ENCODE measurements at places on chromosomes 3 and 15.

- DNase-seq, result no peak
- no peak overlapping the region for H3K4me3 ChIP-seq
- H3K4me1 ChIP-seq, result no peaks in the 10 kb centered on the region
- no peak overlapping the region for H3K27ac ChIP-seq
- no peaks in the 10 kb centered on the region for H3K36me3 ChIP-seq
- H3K27me3 ChIP-seq, result no peaks in the 10 kb centered on the region
Observed at GRCh38 chr3:197325773-197326172, 27.4 kb upstream of the DLG1 start.

GRCh38 chr3:167736264-167736787 lies 805 bp downstream of the SERPINI1 start:
- no peak overlapping the region for H3K4me3 ChIP-seq
- H3K4me1 ChIP-seq, result peaks cover 13% of the 10 kb centered on the region
- DNase-seq, result no peak
- no peaks in the 10 kb centered on the region for H3K27me3 ChIP-seq

DNA sequence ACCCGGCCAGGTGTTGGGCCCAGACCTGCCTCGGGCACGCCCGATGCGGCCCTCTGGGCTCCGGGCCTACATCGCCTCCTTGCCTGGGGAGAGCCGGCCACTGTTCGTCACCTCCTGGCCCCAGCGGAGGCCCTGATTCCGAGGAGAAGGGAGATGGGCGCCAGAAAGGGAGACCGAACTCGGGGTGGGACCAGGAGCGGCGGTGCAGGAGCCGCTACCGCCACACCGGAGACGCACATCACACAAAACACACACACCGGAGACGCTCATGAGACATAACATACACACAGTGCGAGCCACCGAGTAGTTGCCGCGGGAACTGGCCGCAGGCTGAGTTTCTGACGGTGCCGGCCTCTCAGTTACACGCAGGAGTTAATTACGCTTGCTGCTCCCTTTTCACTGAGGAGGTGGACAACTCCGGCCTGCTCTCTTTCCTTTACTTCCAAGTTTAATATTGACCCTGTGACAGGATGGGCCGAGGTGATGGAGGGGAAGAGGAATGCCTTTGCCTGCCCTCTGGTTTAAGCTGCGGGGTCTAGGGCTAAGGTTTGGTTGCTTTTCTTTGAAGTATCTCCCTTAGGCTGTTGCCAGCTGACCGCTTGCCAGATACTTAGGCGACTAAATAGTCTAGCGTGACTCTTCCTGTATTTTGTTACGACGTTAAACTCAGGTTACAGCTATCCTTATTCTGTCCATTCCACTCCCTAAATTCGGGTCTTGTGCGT lies 570 bp downstream of the PCNP start:
- no peak for DNase-seq
- H3K4me1 ChIP-seq, result peaks cover 27% of the 10 kb centered on the region
- peak overlapping the region; percentile 96 for H3K27ac ChIP-seq
- no peaks in the 10 kb centered on the region for H3K27me3 ChIP-seq
- H3K36me3 ChIP-seq, result peaks cover 1% of the 10 kb centered on the region

- no peaks in the 10 kb centered on the region for H3K4me1 ChIP-seq
- no peak overlapping the region for H3K27ac ChIP-seq
- H3K4me3 ChIP-seq, result no peak overlapping the region
- H3K36me3 ChIP-seq, result peaks cover 5% of the 10 kb centered on the region
- H3K27me3 ChIP-seq, result no peaks in the 10 kb centered on the region
Observed at GRCh38 chr15:25378501-25378901, 60.3 kb downstream of the UBE3A start.

DNA sequence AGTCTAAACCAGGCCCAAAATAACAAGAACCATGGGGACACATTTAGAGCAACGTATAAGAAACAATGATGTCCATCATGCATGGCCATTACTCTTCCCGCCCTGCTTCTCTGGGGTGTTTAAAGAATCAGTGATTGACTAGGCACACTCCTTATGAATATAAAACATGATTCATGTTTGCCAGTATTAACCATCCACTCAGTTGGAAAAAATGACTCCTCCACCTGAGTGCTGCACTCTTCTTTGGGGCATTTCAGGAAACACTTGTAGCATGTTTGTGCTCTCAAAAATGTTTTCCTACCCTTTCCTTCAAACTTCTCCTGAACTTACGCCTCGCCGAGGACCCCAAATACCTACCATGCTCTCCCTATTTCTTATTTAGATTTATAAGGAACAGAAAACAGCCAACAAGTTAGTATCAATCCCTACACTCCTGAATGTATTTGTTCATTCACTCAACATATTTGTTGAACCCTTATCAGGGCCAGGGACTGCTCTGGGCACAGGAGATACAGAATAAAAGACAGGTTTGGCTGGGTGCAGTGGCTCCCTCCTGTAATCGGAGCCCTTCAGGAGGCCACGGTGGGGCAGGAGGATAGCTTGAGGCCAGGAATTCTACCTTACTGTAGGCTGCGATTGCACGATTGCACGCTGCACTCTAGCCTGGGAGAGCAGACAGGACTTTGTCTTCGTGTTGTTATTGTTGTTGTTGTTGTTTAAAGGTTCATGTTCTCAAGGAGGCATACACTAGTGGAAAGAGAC lies 137.0 kb downstream of the TMCO5A start:
- H3K27ac ChIP-seq, result no peak overlapping the region
- H3K4me1 ChIP-seq, result no peaks in the 10 kb centered on the region
- no peaks in the 10 kb centered on the region for H3K36me3 ChIP-seq
- H3K4me3 ChIP-seq, result no peak overlapping the region
- DNase-seq, result no peak
- H3K27me3 ChIP-seq, result no peaks in the 10 kb centered on the region
